Nephron progenitor cell (in vitro differentiated cells): ENCODE measurements at places on chromosomes 3 and 15.
A peak's percentile ranks its signal among the peaks of the same experiment; 100 is the strongest.

DNA sequence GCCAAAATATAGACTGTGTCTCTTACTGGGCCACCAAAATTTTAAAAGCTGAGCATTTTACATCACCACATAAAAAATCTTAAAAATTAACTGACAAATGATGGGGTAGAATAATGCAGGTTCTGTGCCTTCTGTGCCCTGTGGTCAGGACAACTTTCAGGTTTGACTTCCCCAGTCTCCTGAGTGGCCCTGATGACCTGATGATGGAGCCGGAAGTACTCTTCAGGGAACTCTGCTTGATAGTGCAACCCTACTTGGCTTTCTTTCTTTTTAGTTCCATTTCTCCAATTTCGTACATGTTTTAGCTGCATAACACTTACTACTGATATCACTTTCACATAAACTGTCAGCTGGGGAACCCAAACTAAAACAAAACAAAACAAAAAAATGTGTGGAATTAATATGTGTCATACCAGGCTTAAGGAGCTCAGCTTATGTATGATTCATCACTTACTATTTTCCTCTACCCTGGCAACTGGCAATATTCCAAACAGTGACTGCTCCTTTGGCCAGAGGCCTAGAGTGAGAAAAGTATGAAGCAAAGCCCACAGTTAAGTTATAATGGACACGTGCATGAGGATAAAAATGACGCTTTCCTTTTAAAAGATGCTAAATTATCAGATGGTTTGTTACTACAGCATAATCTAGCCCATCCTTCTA is 194.3 kb downstream of the BCHE start:
- no peak for DNase-seq

- peak; percentile 39 for DNase-seq
Measured at GRCh38 chr15:75532413-75533250, 46.5 kb downstream of the PTPN9 start.

DNA sequence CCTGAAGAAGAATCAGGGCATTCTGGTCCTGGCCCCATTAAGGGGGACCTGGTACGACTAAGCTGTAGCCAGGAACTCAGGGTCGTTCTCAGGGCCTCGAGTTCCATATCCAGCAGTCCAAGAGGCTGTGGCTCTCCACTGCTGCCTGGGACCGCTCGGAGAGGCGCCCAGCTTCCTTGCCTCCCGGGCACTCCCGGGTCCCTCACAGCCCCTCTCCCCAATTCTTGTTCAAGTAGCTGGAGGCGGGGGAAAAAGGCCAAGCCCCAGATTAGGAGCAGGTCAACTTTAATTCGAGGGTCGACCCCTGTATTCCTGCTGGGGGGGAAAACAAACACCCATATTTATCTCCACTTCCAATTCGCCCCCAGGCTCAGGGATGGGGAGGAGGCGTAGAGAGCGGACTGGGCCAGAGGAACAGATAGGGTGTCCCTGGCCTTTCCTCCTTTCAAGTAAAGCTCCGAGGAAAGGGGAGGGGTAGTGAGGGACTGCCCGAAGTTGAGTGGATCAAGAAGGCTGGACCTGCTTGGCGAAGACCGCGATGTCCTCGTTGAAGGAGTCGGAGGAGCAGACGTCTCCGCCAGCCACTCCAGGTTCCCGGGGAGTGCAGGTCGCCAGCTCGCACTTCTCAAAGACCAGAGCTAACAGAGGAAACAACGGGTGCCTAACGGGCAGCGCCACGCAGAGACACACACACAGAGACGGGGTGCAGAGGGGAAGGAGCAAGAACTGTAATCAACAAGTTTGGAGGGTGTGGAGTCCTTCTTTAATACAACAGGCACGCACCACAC is 4.4 kb downstream of the MEIS2 start:
- peak; percentile 26 for DNase-seq

DNA sequence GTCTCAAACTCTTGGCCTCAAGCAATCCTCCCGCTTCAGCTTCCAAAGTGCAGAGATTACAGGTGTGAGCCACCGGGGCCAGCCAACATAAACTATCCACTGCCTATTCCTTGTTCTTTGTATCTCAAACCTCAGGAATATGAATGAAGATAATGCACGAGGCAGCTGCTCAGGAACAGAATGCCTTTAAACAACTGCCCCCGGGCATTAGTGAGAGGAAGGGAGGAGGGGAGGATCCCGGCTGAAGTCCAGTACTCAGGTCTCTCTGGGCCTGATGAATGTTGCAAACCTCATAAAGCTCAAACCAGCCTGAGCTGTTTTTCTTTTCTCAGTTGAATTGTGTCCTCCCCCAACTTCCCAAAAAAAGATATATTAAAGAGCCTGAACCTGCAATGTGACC is 26.9 kb upstream of the MTMR14 start:
- DNase-seq = no peak

DNA sequence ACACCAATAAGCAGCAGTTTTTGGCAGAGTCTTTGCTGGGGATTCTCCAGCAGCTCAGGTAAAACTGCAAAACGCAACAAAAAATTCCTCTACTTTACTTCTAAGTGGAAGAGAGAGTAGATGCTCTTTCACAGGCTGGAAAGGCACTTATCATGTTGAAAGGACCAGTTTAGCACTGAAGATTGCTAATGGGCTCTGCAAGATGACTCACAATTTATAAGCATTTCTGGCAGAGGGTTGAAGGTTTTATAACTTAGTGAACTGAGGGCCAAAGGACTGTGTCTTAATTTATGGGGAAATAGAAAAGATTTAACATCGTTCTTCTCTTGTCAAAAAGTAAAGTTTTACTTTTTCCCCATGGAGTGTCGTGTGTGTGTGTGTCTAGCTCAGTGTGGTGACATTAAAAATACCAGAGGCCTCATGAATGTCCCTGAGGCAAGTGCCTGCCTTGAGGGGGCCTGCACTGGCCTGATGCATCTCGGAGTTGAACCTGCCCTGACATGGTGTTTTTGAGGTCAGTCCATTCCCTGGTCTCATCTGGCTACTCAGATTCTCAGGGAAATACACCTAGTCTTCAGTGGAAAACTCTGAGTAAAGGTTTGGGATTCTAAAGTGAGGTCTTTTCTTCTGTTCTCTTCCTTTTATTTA is 1092.0 kb downstream of the NAALADL2 start:
- DNase-seq = no peak

DNA sequence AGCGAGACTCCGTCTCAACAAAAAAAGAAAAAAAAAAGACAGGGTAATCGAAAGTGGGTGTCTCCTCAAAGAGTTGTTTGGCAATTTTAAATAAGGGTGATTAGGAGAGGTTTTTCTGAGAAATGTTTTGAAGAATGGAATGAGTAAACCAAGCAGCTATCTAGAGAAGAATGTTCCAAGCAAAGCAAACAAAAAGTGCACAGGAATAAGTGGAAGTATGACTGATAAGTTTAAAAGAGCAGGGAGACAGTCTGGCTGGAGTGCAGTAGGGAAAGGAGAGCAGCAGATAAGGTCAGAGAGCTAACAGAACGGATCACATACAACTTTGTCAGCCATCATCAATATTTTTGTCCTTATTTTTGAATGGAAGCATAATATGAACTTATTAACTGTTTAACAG is 853.5 kb downstream of the TUSC7 start:
- no peak for DNase-seq

- no peak for DNase-seq
Measured at GRCh38 chr3:67564008-67564407, 90.4 kb downstream of the SUCLG2 start.

DNA sequence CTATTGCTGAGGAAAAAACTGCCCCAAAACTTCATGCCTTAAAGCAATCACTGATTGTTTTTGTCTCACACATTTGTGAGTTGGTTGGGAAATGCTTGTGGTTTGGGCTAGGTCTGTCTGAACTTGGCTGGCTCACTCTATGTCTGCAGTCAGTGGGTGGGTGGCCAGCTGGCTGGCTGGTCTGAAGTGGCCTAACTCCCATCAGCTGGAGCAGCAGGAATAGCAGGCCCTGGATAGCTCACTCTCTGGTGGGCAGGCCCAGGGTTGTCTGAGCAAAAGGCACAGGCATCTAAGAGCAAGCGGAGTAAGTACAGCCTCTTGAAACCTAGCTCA is 37.7 kb upstream of the PRR20G start:
- no peak for DNase-seq

DNA sequence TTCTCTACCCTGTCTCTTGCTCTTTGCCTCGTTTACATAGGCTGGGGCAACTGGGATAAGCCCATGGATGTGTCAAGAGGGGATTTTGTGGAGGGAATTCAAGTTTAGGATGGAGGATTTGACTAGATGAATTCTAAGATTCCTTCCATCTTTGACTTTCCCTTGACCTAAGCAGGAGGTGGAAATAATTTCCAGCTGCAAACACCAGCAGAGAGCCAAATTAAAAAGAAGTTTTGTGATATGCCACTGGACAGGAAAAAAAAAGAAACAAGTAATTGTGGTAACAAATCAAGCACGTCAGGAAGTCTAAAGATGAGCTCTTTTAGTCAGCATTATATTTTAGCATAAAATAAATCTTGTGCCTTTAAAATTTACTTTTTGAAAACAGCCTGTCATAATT is 49.8 kb downstream of the KCNMB2 start:
- no peak for DNase-seq

DNA sequence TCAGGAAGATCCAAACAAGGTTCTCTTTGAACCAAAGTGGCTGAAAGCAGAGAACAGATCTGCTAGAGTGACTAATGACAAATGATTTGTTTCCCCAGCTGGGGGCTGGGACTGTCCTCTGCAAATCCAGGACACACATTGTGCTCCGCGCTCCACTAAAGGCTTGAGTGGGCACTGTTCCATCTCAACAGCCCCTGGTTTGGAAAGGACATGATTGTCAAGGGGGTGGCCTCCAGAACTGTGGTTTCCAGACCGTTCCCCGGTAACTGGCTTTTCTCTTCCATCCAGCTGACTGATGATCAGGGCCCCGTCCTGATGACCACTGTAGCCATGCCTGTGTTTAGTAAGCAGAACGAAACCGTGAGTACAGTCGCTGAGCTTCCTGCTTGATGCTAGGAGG is 91.0 kb downstream of the LRTM1 start:
- DNase-seq = peak; percentile 23

GRCh38 chr3:45666757-45667431 is 22.3 kb upstream of the SACM1L start:
- DNase-seq = no peak

DNA sequence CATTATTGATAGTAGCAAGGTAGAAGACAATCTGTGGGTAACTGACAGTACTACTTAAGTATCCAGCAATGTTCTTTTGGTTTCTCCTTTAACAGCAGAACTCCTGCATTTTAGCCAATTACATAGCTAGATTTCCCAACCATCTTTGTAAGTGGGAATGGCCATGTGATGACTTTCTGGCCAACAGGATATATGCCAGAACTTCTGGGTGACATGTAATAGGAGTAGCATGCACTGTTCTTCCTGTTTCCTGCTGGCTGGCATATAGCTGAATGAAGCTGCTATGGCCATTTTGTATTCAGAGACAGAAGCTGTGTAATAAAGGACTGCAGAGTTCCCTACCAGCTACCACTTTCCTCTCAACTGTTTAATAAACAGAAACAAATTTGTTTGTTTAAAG is 18.0 kb downstream of the SPICE1 start:
- DNase-seq = no peak

- no peak for DNase-seq
Measured at GRCh38 chr3:128590948-128591347, 59.7 kb downstream of the RPN1 start.

- no peak for DNase-seq
Measured at GRCh38 chr3:30408105-30408557, 198.3 kb upstream of the TGFBR2 start.

- DNase-seq = no peak
Measured at GRCh38 chr3:196147116-196147515, 64.1 kb downstream of the ZDHHC19 start.

- no peak for DNase-seq
Measured at GRCh38 chr3:156668073-156668763, 6.2 kb upstream of the TIPARP start.

DNA sequence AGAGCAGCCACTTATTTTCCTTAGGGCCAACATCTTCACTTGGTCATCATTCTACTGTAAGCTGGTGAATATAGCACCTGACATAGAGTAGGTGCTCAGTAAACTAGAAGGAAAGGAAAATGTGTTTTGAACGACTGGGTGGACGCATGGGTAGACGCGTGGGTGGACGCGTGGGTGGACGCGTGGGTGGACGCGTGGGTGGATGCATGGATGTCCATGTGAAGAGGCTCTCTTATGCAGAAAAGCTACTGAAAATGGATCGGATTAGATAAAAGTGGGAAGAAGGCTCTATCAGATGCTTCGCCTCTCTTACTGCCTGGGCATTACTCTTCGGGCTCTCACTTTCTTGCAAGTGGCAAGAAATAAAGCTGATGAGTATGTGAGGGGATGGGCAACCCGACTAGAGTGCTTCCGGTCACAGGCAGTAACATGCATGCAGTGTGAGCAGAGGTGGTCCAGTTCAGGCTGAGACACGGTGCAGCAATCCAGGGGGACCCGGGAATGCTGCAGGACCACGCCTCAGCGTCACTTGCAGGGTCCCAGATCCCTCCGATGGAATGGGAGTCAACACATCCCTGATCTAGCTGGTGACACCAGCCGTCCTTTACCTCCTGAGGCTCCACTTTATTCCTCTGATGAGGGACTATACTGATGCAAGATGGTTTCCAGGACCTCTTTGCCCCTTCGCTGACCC is 138.0 kb upstream of the MEF2A start:
- no peak for DNase-seq

DNA sequence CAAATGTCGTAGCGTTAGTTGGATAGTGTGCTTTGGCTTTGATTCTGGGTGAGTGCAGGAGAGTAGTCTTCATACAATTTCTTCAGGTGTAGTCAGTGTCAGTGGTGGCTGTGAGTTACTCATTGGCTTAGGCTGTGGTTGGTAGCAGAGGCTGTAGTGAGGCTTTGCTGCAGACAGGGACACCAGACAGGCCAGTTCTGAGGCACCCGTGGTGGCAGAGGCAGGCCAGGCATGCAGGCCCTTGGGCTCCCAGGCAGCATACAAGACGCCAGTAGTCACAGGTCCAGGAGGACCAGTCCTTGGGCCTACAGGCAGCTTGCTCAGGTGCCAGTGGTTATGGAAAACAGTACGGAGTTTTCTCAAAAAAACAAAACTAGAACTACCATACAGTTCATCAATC is 61.3 kb downstream of the DMXL2 start:
- no peak for DNase-seq

DNA sequence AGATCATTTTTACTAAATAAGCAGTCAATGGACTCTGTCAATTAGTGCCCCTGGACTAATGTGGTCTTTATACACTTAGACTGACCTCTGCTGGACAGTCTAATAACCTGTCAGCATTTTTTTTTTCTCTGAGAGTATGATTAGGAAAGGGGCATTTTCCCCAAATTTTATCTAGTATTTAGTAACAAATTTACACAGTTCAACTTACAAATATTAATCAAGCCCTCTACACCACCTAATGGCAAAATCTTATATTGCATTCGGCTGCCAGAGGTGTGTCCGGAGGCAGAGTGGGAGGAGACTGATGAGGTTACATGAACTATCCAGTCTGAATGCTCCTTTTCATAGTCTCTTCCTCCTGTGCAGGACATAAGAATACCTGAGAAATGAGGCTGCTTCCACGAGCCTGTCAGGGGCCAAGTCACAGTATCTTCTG is 36.0 kb upstream of the COLQ start:
- peak; percentile 33 for DNase-seq

- DNase-seq = peak; percentile 38
Measured at GRCh38 chr3:39126532-39127071, 19.1 kb downstream of the TTC21A start.
